Neural crest cell (in vitro differentiated cells): ENCODE measurements at places on chromosomes 4 and X.

GRCh38 chr4:116839826-116840225 lies 245.6 kb downstream of the TRAM1L1 start:
- no peaks in the 10 kb centered on the region for H3K4me1 ChIP-seq
- no peak overlapping the region for H3K27ac ChIP-seq
- H3K27me3 ChIP-seq, result no peaks in the 10 kb centered on the region
- no peaks in the 10 kb centered on the region for H3K36me3 ChIP-seq

DNA sequence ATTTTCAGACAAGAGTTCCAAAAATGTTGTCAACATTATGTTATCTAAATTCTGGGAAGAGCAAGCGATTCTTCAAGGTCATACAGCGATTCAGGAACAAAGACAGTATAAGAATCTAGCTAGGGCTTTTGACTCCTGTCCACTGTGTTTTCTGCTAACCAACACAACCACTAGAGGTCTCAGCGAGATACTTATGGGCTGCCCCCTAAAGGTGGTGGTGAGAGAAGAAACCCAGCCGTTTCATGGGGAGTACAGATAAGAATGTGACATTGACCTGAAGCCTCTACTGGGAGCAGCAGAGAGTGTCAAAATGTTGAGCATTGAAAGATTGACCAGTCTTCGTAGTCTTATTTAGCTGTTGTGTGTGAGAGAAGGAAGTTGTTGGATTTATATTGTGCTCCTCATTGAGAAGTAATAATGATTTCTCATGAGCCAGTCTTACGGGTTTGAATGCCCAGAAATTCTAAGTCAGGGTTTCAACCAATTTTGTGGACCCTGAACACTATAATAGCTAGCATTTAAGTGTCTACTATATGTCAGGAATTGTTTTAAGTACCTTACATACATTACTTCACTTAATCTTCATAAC lies 168.3 kb downstream of the SPRY1 start:
- H3K36me3 ChIP-seq, result peaks cover 16% of the 10 kb centered on the region
- no peak overlapping the region for H3K27ac ChIP-seq
- no peaks in the 10 kb centered on the region for H3K27me3 ChIP-seq

DNA sequence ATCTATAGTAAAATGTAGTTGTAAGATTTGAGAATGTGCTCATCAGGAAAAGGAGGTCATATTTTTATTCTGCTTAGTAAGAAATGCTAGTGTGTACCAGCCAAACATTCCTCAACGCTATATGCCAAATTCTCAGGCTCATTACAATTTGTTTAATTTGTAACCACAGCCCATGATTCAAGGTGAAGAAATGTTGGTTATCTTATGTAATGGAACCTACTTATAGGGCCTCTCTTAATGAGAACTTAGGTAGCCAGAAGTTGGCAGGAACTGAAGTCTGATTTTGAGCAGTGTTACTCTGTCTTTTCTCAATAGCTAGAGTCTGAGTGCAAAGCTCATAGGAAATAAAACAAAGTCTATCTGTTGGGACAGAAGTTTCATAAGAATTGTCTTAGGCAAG lies 595.0 kb downstream of the GLUD2 start:
- no peak overlapping the region for H3K27ac ChIP-seq
- no peaks in the 10 kb centered on the region for H3K36me3 ChIP-seq
- no peaks in the 10 kb centered on the region for H3K27me3 ChIP-seq
- no peak for DNase-seq

DNA sequence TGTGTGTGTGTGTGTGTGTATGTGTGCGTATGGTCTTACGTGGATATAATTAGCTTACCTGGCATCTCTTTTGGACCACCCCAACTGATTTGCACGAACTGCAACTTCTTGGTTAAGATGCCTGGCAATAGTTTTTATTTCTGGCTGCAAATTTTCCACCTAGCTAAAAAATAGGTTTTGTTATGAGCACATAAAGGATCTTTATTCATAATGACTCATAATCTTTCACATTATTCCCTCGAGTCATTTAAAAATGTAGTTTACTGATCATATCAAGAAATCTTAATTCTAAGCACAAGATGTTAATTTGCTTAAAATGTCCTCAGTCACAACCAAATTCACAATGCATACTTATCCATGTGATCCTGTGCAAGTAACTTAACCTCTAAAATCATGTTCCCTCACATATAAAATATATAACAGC lies 1.5 kb downstream of the COX18 start:
- H3K4me1 ChIP-seq, result peaks cover 24% of the 10 kb centered on the region
- peaks cover 3% of the 10 kb centered on the region for H3K27me3 ChIP-seq
- DNase-seq, result no peak
- peaks cover 7% of the 10 kb centered on the region for H3K36me3 ChIP-seq
- peak overlapping the region; percentile 88 for H3K4me3 ChIP-seq

- no peak for DNase-seq
- peaks cover 14% of the 10 kb centered on the region for H3K4me1 ChIP-seq
- H3K27me3 ChIP-seq, result no peaks in the 10 kb centered on the region
- peak overlapping the region; percentile 76 for H3K4me3 ChIP-seq
Measured at GRCh38 chr4:127968586-127968985, 3.4 kb downstream of the ABHD18 start.

DNA sequence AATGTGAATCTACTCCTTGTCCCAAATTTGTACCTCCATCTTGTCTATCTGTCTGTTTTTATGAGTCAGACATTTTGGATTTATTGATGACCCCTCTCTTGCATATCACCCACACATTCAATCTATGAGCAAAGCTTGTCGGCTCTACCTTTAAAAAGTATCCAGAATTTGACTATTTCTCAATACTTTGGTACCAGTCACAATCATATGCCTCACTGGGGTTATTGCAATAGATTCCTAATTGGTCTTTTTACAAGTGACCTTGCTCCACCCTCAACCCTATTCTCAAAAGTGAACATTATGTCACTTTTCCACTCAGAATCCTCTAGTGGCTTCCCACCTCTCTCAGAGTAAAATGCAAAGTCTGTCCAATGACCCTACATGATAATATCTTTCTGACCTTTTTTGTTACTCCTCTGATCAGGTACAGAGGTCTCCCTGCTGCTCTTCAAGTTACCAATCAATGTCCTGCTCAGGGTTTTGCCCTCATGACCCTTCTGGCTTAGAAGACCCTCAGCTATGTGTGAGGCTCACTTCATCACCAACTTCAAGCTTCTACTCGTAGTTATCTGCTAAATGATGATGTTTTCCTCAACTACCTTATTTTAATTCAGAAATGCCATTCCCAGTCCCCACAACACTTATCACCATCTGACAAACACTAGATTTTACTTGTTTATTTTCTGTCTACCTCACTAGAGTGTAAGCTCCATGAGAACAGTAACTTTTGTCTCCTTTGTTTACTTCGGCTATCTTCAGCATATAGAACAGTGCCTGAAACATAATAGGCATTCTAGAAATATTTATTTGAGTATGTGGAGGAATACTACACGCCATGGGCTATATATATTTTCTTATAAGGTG lies 22.4 kb downstream of the AFP start:
- H3K4me1 ChIP-seq, result no peaks in the 10 kb centered on the region
- no peak overlapping the region for H3K27ac ChIP-seq
- H3K36me3 ChIP-seq, result no peaks in the 10 kb centered on the region
- H3K27me3 ChIP-seq, result no peaks in the 10 kb centered on the region
- DNase-seq, result no peak

DNA sequence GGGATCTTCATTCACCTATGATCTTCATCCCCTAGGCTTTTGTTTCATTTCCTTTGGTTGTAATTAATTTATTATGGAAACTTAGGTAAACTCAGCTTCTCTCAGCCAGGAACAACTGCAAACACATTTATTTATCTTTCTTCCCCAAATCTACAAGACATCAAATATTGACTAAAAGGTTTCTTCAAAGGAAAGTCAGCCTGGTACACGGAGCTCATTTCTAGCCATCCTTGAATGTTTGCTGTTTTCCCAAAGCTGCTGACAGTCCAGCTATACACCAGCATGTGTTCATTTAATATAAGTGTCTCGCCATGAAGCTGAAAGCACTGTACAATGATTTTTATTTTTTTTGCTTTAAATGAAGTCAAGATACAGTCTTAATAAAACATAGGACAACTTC lies 16.8 kb downstream of the RBM47 start:
- no peak overlapping the region for H3K27ac ChIP-seq
- H3K4me1 ChIP-seq, result no peaks in the 10 kb centered on the region
- no peak overlapping the region for H3K4me3 ChIP-seq
- no peak for DNase-seq
- H3K36me3 ChIP-seq, result no peaks in the 10 kb centered on the region
- no peaks in the 10 kb centered on the region for H3K27me3 ChIP-seq

DNA sequence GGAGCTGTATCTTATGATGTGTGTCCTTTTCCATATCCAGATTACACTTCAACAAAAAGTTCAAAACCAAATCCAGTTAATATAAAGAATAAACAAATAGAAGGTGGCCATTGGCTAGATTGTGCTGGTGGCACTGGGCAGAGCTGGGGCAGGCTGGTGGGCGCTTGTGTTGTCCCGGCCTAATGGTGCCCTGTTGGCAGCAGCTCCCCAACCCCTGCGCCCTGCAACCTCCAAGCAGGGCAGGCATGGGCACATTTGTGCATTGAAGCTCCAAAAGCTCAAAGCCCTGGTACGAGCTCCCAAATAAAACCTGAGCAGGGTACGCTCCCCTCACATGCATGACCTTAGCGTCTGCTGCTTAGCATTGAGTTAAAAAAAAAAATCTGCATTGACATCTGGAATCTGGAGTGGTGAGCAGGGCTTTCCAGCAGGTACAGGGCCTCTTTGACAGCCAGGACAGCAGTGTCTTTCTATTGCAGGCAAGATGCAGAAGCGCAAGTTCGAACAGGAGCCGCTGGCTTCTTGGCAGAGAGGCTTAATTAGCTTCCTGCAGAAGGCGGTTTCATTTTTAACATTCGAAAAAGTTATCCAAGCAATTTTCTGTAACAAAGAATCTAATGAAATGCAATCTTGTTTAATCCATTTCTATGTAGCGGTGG lies 25.9 kb upstream of the NYX start:
- no peaks in the 10 kb centered on the region for H3K4me1 ChIP-seq
- H3K27ac ChIP-seq, result no peak overlapping the region
- no peaks in the 10 kb centered on the region for H3K36me3 ChIP-seq
- H3K4me3 ChIP-seq, result no peak overlapping the region
- H3K27me3 ChIP-seq, result no peaks in the 10 kb centered on the region

- peaks cover 3% of the 10 kb centered on the region for H3K36me3 ChIP-seq
- no peaks in the 10 kb centered on the region for H3K4me1 ChIP-seq
- no peak overlapping the region for H3K27ac ChIP-seq
- DNase-seq, result no peak
Measured at GRCh38 chrX:16462912-16463311, 187.0 kb upstream of the S100G start.

GRCh38 chr4:154722262-154722661 lies 21.5 kb upstream of the LRAT start:
- no peak for DNase-seq
- no peak overlapping the region for H3K4me3 ChIP-seq
- peaks cover 3% of the 10 kb centered on the region for H3K4me1 ChIP-seq
- no peak overlapping the region for H3K27ac ChIP-seq
- peaks cover 28% of the 10 kb centered on the region for H3K27me3 ChIP-seq

DNA sequence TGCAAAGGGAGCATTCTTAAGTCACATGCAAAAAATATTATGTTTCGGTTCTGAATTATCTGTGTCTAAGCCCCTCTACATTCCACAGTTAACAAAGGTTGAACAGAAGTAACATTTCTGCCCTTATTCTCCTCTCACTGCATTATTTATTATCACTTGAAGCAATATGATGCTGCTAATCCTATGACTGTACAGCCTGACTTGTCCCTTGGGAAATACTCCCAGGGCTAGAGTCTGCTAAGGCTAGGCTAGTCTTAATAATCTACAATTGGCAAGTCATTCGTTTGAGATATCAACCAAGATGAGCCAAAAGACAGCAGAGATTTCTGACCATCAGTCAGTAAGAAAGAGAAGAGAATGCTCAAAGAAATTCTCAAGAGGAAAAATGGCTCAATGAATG lies 226.9 kb upstream of the HCCS start:
- no peaks in the 10 kb centered on the region for H3K36me3 ChIP-seq
- no peaks in the 10 kb centered on the region for H3K4me1 ChIP-seq
- DNase-seq, result no peak
- no peak overlapping the region for H3K27ac ChIP-seq

DNA sequence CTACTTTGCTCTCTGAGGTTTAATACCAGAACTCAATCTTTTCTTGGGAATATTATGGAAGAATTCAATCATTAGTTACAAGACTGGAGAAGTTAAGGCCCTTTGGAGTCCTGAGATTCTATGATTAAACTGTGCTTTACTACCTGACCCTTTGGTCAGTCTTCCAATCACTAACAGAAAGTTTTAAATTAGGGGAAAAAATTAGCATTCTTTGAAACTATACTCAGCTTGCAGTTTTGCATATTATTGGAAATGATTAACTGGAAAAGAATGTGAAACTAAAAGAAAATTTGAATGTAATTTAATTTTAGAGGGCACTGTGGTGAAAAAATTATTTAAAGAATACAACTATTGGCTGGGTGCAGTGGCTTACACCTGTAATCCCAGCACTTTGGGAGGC lies 18.7 kb upstream of the GPR34 start:
- no peaks in the 10 kb centered on the region for H3K27me3 ChIP-seq
- H3K4me3 ChIP-seq, result no peak overlapping the region
- H3K27ac ChIP-seq, result no peak overlapping the region
- no peak for DNase-seq
- peaks cover 6% of the 10 kb centered on the region for H3K36me3 ChIP-seq

GRCh38 chr4:80173841-80174240 lies 23.5 kb upstream of the PRDM8 start:
- no peaks in the 10 kb centered on the region for H3K36me3 ChIP-seq
- H3K27me3 ChIP-seq, result peaks cover 35% of the 10 kb centered on the region
- H3K27ac ChIP-seq, result no peak overlapping the region
- no peaks in the 10 kb centered on the region for H3K4me1 ChIP-seq

DNA sequence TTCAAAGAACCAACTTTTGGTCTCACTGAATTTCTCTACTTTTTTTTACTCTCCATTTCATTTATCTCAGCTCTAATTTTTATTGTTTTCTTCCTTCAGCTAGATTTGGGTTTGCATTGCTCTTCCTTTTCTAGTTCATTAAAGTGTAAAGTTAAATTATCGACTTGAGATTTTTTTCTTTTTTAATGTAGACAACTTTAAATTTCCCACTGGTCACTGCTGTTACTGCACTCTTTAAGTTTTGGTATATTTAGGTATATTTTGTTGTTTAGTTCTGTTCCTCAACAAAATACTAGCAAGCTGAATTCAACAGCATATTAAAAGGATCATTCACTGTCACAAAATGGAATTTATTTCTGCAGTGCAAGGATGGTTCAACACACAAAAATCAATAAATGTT lies 572.0 kb upstream of the DIAPH2 start:
- DNase-seq, result no peak
- no peak overlapping the region for H3K27ac ChIP-seq
- H3K27me3 ChIP-seq, result no peaks in the 10 kb centered on the region
- peaks cover 2% of the 10 kb centered on the region for H3K36me3 ChIP-seq
- H3K4me3 ChIP-seq, result no peak overlapping the region
